ENCODE measurements at places on chromosomes 11 and 22.

GRCh38 chr11:85029964-85030363, 597.2 kb downstream of the DLG2 start:
- no peak for DNase-seq
- no peak overlapping the region for H3K4me3 ChIP-seq
- no peaks in the 10 kb centered on the region for H3K27me3 ChIP-seq
- H3K4me1 ChIP-seq = no peaks in the 10 kb centered on the region
- no peak overlapping the region for H3K27ac ChIP-seq
- H3K36me3 ChIP-seq = no peaks in the 10 kb centered on the region

DNA sequence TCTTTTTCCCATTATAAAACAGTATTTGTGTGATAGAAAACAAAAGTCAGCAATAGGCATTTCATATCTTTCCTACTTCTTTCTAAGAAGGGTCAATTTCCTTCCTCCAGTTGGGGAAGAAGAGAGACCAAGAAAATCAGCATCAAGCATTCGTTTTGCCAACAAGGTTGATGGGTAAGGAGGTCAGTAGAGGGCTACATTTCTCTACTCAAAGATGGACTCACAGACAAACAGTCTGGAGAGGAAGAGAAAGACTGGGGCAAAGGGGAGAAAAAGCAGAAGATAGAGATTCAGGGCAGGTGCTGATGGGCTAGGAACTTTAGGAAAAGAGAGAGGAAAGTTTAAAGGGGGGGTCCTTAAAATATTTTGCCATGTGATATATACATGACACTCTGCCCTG, 8.6 kb upstream of the MTNR1B start:
- no peak overlapping the region for H3K27ac ChIP-seq
- H3K4me3 ChIP-seq = no peak overlapping the region
- no peak for DNase-seq
- no peaks in the 10 kb centered on the region for H3K4me1 ChIP-seq
- H3K36me3 ChIP-seq = no peaks in the 10 kb centered on the region

DNA sequence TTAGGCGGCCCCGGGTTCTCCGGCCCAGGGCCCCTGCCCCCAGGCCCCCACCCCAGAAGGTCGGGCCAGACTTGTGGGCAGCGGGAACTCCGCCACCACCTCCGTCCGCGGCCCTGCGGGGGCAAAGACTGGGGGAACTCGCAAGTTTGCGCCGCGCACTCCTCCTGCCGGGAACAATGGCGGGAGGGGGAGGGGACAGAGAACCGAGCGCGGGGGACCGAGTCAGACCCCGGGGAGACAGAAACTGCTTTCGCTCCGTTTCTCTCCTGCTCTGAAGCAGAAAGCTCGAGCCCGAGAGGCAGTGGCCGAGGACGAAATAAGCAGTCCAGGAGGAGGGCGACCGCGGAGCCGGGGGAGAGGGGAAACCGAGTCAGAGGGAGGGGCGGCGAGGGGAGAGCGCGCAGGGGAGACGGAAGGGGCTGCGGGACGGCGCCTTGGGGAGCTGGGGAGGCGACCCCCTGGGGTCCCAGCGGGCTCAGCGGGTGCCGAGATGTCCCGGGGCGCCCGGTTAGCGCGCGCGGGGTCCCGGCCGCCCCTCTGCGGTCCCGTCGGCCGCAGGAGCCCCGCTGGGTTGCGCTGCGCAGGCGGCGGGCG, 555 bp downstream of the TP53I11 start:
- H3K27ac ChIP-seq = peak overlapping the region; percentile 87
- H3K4me1 ChIP-seq = peaks cover 63% of the 10 kb centered on the region
- peak overlapping the region; percentile 84 for H3K4me3 ChIP-seq
- DNase-seq = no peak
- H3K27me3 ChIP-seq = no peaks in the 10 kb centered on the region

GRCh38 chr22:20568502-20569058, 61.2 kb downstream of the MED15 start:
- no peaks in the 10 kb centered on the region for H3K27me3 ChIP-seq
- no peak overlapping the region for H3K4me3 ChIP-seq
- peaks cover 24% of the 10 kb centered on the region for H3K36me3 ChIP-seq
- DNase-seq = no peak
- peak overlapping the region; percentile 74 for H3K27ac ChIP-seq
- peaks cover 31% of the 10 kb centered on the region for H3K4me1 ChIP-seq

GRCh38 chr11:107477820-107478219, 20.2 kb upstream of the CWF19L2 start:
- peaks cover 12% of the 10 kb centered on the region for H3K27me3 ChIP-seq
- H3K4me1 ChIP-seq = no peaks in the 10 kb centered on the region
- DNase-seq = no peak
- no peaks in the 10 kb centered on the region for H3K36me3 ChIP-seq
- no peak overlapping the region for H3K27ac ChIP-seq
- no peak overlapping the region for H3K4me3 ChIP-seq

GRCh38 chr22:37079668-37080171, 28.2 kb downstream of the KCTD17 start:
- no peaks in the 10 kb centered on the region for H3K4me1 ChIP-seq
- DNase-seq = no peak
- no peaks in the 10 kb centered on the region for H3K27me3 ChIP-seq
- H3K36me3 ChIP-seq = no peaks in the 10 kb centered on the region
- no peak overlapping the region for H3K4me3 ChIP-seq

GRCh38 chr11:30830681-30831080, 244.5 kb upstream of the MPPED2 start:
- H3K27me3 ChIP-seq = no peaks in the 10 kb centered on the region
- H3K4me1 ChIP-seq = no peaks in the 10 kb centered on the region
- H3K27ac ChIP-seq = no peak overlapping the region
- no peak overlapping the region for H3K4me3 ChIP-seq
- no peaks in the 10 kb centered on the region for H3K36me3 ChIP-seq

- peak overlapping the region; percentile 91 for H3K27ac ChIP-seq
- DNase-seq = peak; percentile 79
- H3K4me1 ChIP-seq = peaks cover 40% of the 10 kb centered on the region
- H3K4me3 ChIP-seq = peak overlapping the region; percentile 9
- H3K36me3 ChIP-seq = peaks cover 3% of the 10 kb centered on the region
These were observed 8.5 kb downstream of the DCHS1 start for GRCh38 chr11:6646918-6647679.

- no peaks in the 10 kb centered on the region for H3K36me3 ChIP-seq
- no peak for DNase-seq
- H3K4me1 ChIP-seq = peaks cover 25% of the 10 kb centered on the region
- H3K27me3 ChIP-seq = no peaks in the 10 kb centered on the region
These were observed 8.6 kb upstream of the ARAP1 start for GRCh38 chr11:72760539-72761405.

DNA sequence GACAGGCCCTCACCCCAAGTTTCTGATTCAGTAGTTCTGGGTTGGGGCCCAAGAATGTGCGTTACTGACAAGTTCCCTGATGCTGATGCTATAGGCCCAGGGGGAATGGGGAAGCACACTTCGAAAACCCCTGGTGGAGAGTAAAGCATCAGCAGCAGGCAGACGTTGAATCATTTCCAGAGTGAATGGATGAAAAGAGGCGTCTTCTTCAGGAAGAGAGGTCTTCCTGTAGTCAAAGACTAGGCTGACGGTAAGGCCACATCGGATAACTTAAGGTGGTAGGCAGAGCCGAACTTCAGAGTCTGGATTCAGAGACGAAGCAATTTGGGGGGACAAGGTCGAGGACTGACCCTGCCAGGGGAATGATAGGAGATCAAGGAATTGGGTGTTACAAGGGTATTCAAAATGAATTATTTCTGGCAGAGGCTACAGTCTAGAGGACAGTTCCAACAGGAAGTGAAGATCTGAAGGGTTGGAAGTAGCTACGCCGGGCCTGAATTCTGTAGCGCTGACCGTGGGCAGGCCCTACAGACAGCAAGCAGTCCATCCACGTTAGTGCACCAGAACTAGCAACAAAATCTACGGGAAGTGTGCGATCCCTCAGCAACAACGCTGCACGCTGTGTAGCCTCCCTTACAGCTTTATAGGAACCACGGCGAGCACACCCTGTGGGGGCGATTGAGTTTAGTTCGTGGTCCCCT, 862 bp upstream of the CENATAC start:
- H3K27me3 ChIP-seq = no peaks in the 10 kb centered on the region
- no peak for DNase-seq
- H3K36me3 ChIP-seq = peaks cover 13% of the 10 kb centered on the region
- H3K27ac ChIP-seq = peak overlapping the region; percentile 75

DNA sequence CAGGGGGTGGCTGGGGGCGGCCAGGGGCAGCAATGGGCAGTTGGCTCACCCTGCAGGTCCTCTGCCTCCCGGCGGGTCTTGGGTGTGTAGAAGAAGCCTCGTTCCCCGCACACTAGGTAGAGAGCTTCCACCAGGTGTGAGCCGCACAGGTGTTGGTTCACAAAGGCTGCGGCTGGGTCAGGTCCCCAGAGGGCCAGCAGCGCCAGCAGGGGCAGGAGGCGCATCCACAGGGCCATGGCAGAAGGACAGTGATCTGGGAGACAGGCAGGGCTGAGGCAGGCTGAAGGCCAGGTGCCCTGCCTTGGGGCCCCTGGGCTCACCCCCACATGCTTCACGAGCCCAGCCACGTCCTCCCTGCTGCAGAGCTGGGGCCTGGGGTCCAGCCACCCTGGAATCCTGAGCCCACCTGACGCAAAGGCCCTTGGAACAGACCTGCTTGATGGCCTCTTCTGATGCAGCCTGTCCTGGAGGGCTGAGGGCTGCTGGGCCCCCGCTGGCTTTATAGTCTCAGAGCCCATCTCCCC, at the start of gene INS:
TSS of gene INS (minus strand) at position 474 of the 524 bp plus-strand sequence. CDS start at position 236, 238 bp downstream.
- H3K36me3 ChIP-seq = no peaks in the 10 kb centered on the region
- peaks cover 12% of the 10 kb centered on the region for H3K4me1 ChIP-seq
- DNase-seq = no peak
- no peaks in the 10 kb centered on the region for H3K27me3 ChIP-seq
- H3K27ac ChIP-seq = no peak within 1 kb of the TSS

GRCh38 chr11:128919216-128919615, 23.5 kb downstream of the TP53AIP1 start:
- no peak overlapping the region for H3K4me3 ChIP-seq
- DNase-seq = no peak

- peaks cover 9% of the 10 kb centered on the region for H3K36me3 ChIP-seq
- no peak overlapping the region for H3K4me3 ChIP-seq
- no peak for DNase-seq
- no peaks in the 10 kb centered on the region for H3K27me3 ChIP-seq
These were observed 18.1 kb downstream of the TOM1 start for GRCh38 chr22:35317680-35318290.

- H3K27ac ChIP-seq = no peak overlapping the region
- H3K27me3 ChIP-seq = no peaks in the 10 kb centered on the region
- H3K36me3 ChIP-seq = peaks cover 5% of the 10 kb centered on the region
- no peak overlapping the region for H3K4me3 ChIP-seq
- DNase-seq = no peak
- peaks cover 6% of the 10 kb centered on the region for H3K4me1 ChIP-seq
These were observed 14.9 kb upstream of the MIEF1 start for GRCh38 chr22:39486951-39487825.

GRCh38 chr11:19849947-19850593, 137.4 kb downstream of the NAV2 start:
- no peaks in the 10 kb centered on the region for H3K27me3 ChIP-seq
- peak overlapping the region; percentile 28 for H3K27ac ChIP-seq
- no peaks in the 10 kb centered on the region for H3K36me3 ChIP-seq
- no peak overlapping the region for H3K4me3 ChIP-seq

- H3K4me1 ChIP-seq = no peaks in the 10 kb centered on the region
- H3K36me3 ChIP-seq = no peaks in the 10 kb centered on the region
These were observed 50.9 kb upstream of the LINC01488 start for GRCh38 chr11:69430566-69430965.

DNA sequence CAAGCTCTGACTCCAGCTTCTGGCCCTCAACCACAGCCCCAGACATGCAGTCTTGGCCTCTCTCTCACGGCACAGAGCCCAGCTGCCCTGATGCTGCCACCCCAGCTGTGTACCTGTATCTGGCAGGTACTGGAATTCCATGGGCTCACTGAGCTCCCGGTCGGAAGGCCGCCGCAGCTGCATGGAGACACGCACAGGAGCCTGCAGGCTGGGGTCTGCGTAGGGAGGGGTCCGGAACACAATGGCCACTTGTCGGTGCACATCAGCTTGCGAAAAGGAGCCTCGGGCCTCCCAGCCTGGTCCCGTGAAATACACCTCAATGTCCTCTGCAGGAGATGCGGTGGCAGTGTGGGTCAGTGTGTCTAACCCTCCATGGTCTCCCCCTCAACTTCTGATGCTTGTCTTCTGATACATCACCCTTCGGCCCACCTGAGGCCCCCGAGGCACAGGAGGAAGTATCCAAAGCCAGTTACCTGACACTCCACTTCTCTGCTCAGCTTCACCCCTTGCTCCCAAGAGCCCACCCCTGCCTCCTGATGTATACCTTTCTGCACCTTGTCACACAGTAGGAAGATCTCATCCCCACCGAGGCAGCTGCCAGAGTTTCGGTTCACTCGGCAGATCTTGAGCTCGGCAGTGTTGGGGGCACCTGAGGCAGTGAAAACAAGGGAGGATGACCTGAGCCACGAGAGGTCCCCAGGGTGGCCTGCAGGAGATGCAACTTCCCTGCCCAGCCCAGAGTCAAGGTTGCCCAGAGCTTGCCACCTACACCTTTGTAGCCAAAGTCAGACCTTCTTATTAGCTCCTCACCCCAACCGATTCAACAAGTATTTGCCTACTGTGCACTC, 4.3 kb downstream of the RELA start:
- no peak for DNase-seq
- peaks cover 43% of the 10 kb centered on the region for H3K4me1 ChIP-seq
- no peaks in the 10 kb centered on the region for H3K27me3 ChIP-seq
- H3K4me3 ChIP-seq = no peak overlapping the region
- H3K27ac ChIP-seq = no peak overlapping the region

- no peak overlapping the region for H3K4me3 ChIP-seq
- DNase-seq = no peak
- H3K27ac ChIP-seq = no peak overlapping the region
- peaks cover 45% of the 10 kb centered on the region for H3K27me3 ChIP-seq
These were observed 16.3 kb downstream of the HTR3A start for GRCh38 chr11:113991170-113991569.

GRCh38 chr11:106021967-106022794, at the start of gene MSANTD4:
MSANTD4 (minus strand) TSS chr11:106022240; CDS start chr11:106010917, 11,323 bp downstream.
- no peaks in the 10 kb centered on the region for H3K27me3 ChIP-seq
- H3K4me3 ChIP-seq = peak within 1 kb of the TSS; percentile 69
- DNase-seq = peak; percentile 100
- H3K4me1 ChIP-seq = no peaks in the 10 kb centered on the region

DNA sequence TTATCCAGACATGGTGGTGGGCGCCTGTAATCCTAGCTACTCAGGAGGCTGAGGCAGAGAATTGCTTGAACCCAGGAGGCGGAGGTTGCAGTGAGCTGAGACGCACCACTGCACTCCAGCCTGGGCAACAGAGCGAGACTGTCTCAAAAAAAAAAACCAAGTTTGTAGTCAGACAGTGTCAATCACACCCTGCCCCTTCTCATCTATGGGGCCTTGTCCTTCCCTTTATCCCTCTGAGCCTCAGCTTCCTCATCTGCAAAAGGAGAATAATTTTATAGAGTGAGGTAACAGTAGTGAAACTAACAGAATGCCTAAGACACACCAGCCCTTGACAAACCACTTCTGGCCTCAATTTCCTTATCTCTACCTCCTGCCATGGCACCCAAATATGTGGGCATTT, 10.7 kb downstream of the BCL9L start:
- no peaks in the 10 kb centered on the region for H3K36me3 ChIP-seq
- H3K27ac ChIP-seq = peak overlapping the region; percentile 94
- DNase-seq = no peak
- no peak overlapping the region for H3K4me3 ChIP-seq
- H3K4me1 ChIP-seq = peaks cover 81% of the 10 kb centered on the region
- no peaks in the 10 kb centered on the region for H3K27me3 ChIP-seq
